ENCODE measurements at places on chromosomes 2 and 18.

GRCh38 chr2:227515742-227516141, 43.8 kb downstream of the AGFG1 start:
- no peak for DNase-seq
- H3K27ac ChIP-seq = no peak overlapping the region
- no peaks in the 10 kb centered on the region for H3K36me3 ChIP-seq
- H3K4me1 ChIP-seq = peaks cover 56% of the 10 kb centered on the region

DNA sequence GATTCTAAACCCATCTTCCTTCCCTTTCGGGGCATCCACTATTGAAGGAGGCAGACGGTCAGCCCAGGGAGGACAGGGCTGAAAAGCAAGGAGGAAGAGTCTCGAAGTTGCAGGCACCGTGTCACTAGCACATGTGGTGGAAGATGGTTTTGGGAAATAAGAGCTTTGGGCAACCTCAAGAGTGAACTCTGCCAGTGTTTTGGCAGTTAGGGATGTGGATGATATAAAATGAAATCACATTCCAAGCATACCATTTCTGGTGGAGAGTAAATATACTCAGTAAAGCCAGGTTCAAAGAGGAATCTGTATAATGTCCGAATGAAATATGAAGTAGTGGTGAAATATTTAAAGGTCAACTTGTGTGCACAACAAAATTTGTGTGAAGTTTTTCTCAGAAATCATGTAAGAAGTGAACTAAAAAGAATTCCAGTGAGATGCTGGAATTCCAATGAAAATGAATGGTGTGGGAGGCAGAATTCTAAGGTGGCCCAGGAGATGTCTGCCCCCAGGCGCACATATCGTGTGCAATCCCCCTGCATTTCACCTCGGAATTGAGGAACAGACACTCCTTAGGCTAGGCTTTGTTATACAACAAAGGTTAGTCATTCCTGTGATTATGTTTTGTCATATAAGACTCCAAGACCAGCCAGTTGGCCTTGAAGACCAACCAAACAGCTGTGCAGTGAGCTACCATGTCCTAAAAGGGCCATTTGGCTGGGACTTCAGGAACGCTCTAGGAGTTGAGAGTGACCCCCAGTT, 147.1 kb downstream of the SH3BP4 start:
- H3K4me1 ChIP-seq = no peaks in the 10 kb centered on the region
- no peaks in the 10 kb centered on the region for H3K27me3 ChIP-seq
- H3K27ac ChIP-seq = no peak overlapping the region
- H3K36me3 ChIP-seq = no peaks in the 10 kb centered on the region
- DNase-seq = no peak

GRCh38 chr2:28406276-28407096, 13.8 kb downstream of the FOSL2 start:
- peak overlapping the region; percentile 34 for H3K27ac ChIP-seq
- DNase-seq = peak; percentile 90
- peaks cover 78% of the 10 kb centered on the region for H3K4me1 ChIP-seq
- H3K27me3 ChIP-seq = no peaks in the 10 kb centered on the region
- no peak overlapping the region for H3K4me3 ChIP-seq
- peaks cover 17% of the 10 kb centered on the region for H3K36me3 ChIP-seq

DNA sequence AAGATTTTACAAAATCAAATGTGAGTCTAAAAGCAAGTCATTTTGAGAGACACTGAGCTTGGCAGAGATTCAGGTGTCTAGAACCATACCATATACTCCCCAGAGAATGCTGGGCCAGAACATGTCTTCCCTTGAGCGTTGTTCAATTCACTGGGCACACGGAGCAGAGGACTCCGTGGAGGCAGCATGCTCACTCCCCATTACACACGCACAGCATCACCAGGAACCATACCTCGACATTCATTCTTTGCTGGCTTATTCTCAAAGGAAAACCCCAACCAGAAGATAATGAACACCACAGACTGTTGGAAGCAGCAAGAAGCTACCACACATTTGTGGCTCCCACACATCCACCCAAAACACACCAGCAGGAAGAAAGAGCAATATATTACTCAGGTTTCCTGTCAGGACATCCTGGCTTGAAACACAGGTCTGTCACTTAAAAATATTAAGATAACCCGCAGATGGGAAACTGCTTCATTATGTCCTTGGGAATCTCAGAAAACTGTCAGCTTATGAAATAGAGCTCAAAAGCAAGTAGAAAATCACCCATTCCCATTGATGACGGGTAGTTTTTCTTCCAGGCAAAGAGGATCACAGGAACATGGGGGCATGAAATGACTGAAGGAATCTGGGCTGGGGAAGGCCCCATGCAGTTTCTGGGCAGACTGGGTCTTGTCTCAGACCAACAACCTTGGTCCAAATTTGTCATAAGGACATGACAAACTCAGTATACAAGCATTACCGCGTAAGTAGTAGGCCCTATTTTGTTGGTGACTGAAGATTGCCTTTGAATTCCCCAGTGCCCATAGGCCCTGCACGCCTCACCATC, 46.4 kb downstream of the PCBP1 start:
- DNase-seq = peak; percentile 81
- no peaks in the 10 kb centered on the region for H3K36me3 ChIP-seq
- peak overlapping the region; percentile 55 for H3K4me3 ChIP-seq
- peaks cover 89% of the 10 kb centered on the region for H3K4me1 ChIP-seq
- H3K27me3 ChIP-seq = no peaks in the 10 kb centered on the region
- H3K27ac ChIP-seq = peak overlapping the region; percentile 83

- no peaks in the 10 kb centered on the region for H3K27me3 ChIP-seq
- no peak overlapping the region for H3K4me3 ChIP-seq
- no peaks in the 10 kb centered on the region for H3K36me3 ChIP-seq
- no peak overlapping the region for H3K27ac ChIP-seq
- peaks cover 95% of the 10 kb centered on the region for H3K4me1 ChIP-seq
These were observed 27.8 kb downstream of the ARHGAP15 start for GRCh38 chr2:143157001-143157400.

- H3K4me1 ChIP-seq = no peaks in the 10 kb centered on the region
- no peak overlapping the region for H3K27ac ChIP-seq
- H3K4me3 ChIP-seq = no peak overlapping the region
These were observed 37.8 kb downstream of the HS6ST1 start for GRCh38 chr2:128280901-128281321.

DNA sequence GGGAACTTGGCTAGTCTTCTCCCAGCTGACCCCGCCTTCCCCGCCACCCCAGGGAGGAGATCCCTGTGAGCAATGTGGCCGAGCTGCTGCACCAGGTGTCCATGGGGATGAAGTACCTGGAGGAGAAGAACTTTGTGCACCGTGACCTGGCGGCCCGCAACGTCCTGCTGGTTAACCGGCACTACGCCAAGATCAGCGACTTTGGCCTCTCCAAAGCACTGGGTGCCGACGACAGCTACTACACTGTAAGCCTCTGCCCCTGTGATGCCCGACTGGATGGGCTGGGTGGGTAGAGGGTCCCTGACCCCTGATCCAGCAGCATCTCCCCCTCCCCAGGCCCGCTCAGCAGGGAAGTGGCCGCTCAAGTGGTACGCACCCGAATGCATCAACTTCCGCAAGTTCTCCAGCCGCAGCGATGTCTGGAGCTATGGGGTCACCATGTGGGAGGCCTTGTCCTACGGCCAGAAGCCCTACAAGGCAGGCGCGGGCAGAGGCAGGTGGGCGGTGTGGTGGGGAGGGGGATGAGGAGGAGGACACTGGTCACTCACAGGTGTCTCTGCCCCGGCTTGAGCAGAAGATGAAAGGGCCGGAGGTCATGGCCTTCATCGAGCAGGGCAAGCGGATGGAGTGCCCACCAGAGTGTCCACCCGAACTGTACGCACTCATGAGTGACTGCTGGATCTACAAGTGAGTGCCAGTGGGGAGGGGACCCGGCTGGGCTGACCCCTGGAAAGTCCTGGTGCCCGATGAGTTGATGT, 24.2 kb downstream of the ZAP70 start:
- peaks cover 72% of the 10 kb centered on the region for H3K36me3 ChIP-seq
- no peak for DNase-seq
- H3K4me1 ChIP-seq = peaks cover 28% of the 10 kb centered on the region
- no peak overlapping the region for H3K4me3 ChIP-seq

- DNase-seq = no peak
- no peak overlapping the region for H3K27ac ChIP-seq
- no peaks in the 10 kb centered on the region for H3K27me3 ChIP-seq
- H3K4me3 ChIP-seq = no peak overlapping the region
- no peaks in the 10 kb centered on the region for H3K4me1 ChIP-seq
These were observed 118.3 kb upstream of the NETO1 start for GRCh38 chr18:72986103-72986502.
